NCI-H2171 treated with DMSO at 0.1 percent for 48 hours (cell line): ENCODE measurements at places on chromosomes 13 and 19.

- no peak for DNase-seq
Measured at GRCh38 chr19:18264971-18265540, 9.2 kb downstream of the IQCN start.

DNA sequence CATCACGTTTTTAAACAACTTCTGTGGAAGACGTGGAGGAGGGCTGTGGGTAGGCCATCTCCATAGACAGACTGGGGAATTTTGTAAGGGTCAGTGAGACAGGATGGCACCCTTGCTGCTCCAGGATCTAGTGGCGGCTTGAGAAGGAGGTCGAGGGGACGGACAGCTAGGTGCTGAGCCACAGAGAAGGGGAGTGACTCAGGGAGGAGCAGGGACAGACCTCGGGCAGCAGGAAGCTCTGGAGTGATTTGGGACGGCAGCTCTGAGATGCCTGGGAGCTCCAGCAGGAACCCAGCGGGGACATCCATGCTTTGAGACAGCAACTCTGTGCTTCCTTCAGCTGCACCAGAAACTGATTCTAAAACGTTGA lies 169.1 kb upstream of the SOX1 start:
- DNase-seq = no peak

DNA sequence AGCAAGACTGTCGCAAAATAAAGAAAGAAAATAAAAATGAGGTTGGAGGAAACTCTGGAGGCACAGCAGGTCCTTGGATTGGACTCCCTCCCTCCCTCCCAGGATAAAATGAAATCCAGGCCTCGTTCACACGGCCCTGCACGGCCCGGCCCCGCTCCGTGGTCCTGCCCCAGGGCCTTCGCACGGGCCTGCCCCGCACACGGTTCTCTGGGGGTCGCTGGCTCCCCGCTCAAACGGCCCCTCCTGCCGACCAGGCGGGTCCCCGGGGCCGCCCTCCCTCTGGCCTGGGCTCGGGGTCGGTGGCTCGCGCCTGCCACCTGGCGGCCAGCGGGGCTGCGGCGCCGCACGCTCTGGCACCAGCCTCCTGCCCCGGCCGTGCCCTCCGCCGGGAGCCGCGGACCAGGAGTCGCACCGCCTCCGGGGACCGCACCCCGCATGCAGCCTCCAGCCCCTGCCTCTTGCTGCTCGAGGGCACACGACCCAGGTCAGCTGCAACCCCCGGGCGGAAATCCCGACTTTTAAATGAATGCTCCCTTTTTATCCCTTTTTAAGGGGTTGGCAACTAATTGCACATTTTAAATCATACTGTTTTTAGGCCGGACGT lies 1.5 kb upstream of the WDR18 start:
- peak; percentile 58 for DNase-seq

DNA sequence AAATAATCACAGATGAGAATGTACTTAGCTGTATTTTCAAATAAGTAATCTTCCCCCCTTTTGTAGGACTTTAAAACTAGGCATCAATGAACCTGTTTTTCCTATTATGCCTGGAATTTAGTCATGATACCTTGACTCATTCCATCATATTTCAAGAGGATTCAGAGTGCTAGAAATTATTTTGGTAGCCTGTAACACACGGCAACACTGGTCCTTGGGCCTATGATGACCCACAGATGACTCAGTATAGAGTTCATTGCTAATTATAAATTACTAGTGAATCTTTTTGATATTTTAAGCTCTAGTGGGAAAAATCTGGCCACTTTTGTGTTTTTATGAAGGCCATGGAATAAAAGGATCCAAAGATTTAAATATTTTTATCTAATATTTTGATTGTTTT lies 26.0 kb upstream of the GARRE1 start:
- no peak for DNase-seq

DNA sequence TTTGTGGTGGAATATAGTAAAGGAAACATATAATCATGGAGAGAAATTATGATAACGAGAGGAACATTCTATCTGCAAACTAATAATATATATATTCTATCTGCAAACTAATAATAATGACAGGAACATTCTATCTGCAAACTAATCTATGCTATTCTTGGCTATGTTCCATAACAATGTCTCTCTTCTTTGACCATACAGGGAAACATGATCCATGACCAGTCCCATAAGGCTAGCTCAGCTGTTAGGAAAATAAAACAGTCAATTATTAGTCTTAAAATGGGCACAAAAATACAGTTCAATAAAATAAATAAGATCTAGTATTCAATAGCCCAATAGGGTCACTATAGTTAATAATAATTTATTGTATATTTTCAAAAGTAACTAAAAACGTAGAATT lies 707.8 kb upstream of the PCDH20 start:
- no peak for DNase-seq

DNA sequence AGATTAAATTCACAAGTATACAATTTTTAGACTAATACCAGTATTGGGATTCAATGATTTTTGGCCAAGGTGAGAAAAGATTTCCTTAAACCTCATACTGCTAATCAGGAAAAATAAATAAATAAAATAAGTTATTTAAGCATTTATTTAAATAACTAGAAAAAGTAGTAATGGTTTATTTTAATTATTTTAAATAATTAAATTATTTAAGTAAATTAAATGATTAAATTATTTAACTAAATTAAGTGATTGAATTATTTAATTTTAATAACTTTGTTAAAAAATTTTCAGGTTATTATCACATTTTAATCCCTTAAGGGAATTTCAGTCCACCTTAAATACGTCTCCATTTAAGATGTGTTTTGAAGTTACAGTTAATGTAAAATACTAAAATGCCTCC lies 1831.5 kb upstream of the MIR17HG start:
- DNase-seq = no peak

DNA sequence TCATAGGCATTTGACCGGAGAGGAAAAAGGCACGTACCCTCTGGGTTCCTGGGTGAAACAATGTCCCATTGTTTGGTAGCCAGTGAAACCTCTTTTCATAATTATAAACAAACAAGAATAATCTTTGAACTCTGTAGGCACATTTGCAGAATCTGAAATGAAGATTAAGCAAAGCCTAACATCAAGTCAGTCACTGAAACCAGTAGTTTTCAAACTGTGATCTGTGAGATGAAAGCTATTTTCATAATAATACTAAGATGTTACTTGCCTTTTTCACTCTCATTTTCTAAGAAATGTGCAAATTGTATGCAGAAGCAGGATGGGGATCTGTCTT lies 105.4 kb downstream of the WDFY2 start:
- no peak for DNase-seq

GRCh38 chr19:41746593-41747227 lies 8.6 kb upstream of the CEACAM6 start:
- peak; percentile 9 for DNase-seq

DNA sequence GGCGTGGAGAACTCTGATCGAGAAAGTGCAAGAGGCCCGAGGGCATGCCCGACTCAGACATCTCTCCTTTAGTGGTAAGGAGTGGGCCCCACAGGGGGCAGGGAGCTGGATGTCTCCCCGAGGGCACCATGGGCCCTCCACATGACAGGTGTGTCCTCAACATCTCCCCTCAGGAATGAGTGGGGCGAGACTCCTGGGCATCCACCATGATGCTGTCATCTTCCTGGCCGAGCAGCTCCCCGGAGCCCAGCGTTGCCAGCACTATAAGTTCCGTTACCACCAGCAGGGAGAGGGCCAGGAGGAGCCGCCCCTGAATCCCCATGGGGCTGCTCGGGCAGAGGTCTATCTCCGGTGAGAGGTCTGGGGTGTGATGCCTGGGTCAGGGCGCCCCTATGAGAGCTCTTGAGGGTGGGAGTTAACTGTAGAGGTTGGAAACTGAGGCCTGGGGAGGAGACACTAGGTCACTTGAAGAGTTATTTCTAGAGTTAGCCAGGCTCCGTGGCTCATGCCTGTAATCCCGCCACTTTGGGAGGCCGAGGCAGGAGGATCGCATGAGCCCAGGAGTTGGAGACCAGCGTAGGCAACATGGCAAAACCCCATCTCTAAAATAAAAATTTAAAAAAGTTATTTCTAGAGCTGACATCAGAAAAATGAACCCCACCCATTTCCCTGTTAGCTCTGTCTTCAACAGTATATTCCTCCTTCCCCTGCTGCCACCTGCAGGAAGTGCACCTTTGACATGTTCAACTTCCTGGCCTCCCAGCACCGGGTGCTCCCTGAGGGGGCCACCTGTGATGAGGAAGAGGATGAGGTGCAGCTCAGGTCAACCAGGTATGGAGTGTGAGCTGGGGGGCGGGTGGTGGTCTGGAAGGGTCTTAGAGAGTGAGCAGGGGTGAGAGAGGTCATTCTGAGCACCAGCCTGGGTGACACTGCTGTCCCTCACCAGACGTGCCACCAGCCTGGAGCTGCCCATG lies 5.1 kb downstream of the IGFLR1 start:
- DNase-seq = no peak

- no peak for DNase-seq
Measured at GRCh38 chr13:32838945-32839344, 177.3 kb upstream of the KL start.

DNA sequence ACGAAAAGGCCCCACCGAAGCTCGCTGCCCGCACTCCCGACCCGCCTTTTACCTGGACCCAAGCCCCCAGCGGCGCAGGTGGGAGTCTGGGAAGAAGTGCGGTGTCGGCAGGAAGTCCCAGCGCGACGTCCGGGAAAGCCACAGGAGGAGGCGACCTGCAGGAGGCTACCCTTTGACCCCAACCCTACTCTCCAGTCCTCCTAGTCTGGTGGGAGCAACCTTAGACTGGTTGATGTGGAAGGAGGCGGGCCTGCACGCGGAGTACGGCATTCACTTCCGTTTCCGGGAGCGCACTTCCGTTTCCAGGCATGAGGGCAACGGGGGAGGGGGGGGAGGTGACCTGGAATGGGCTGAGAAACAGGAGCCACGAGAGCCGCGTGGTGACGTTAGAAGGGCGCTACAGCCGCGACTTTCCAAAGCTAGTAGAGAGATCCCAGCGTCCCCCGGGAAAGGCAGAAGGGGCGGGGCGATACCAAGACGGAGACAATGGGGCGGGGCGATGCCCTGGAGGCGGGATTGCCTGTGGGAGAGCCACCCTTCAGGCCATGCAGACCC lies 28.5 kb downstream of the ZNF266 start:
- DNase-seq = peak; percentile 94

- no peak for DNase-seq
Measured at GRCh38 chr19:46492841-46493235, 2.8 kb downstream of the PNMA8B start.

- DNase-seq = no peak
Measured at GRCh38 chr13:20401531-20401930, 124.1 kb downstream of the CRYL1 start.

- DNase-seq = no peak
Measured at GRCh38 chr13:23203516-23203915, 22.7 kb downstream of the SGCG start.

DNA sequence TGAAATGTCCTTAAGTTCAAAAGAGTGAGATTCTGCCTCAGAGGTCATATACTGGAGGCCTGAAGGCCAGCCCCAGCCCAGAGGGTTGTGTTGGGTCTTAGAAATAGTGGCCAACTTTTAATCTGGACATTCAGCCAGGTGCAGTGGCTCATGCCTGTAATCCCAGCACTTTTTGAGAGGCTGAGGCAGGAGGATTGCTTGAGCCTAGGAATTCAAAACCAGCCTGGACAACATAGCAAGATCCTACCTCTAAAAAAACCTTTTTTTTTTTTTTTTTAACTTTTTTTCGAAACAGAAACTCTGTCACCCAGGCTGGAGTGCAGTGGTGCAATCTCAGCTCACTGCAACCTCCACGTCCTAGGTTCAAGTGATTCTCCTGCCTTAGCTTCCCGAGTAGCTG lies 15.5 kb downstream of the DPF1 start:
- DNase-seq = no peak

DNA sequence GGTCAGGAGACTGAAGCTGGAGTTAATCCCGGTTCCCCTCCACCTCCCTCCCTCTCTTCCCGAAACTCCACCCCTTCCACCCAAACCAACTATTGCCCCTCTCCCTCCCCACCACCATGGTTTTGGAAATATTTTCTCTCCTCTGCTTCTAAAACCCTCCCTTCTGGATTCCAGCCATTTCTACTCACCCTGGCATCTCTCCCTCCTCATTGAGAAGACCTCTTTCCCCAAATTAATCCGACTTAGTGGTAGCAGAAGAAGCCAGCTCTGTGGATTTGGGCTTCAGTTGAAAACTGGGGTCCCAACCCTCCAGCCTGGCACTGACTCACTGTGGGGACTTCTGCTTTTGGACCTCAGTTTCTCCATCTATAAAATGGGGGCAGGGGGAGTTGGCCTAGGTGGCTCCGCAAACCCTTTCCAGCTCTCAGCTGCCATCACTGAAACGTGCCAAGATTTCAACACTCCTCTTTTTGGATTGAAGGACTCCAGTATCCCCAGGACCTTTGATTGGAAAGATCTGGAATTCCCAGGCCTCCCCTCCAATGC lies 1.6 kb downstream of the GPR4 start:
- no peak for DNase-seq

DNA sequence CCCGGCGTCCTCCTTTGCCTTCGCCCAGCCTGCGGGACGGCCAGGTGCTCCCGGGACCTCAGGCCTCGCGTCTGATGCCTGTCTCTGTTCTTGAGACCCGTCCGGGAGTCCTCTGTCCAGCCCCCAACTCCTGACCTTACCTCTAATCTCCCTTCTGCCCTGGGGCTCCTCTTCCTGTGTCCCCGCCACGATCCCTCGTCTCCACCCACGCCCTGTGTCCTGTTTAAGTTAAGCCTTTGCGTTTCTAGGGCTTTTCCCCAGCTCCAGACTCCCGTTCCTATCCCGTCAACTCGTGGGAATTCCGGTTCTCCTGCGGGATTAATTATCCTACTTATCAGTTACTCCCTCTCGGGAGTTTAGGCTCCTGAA lies 686 bp downstream of the LENG8 start:
- no peak for DNase-seq

GRCh38 chr13:81393721-81394120 lies 1052.8 kb upstream of the SPRY2 start:
- DNase-seq = no peak

DNA sequence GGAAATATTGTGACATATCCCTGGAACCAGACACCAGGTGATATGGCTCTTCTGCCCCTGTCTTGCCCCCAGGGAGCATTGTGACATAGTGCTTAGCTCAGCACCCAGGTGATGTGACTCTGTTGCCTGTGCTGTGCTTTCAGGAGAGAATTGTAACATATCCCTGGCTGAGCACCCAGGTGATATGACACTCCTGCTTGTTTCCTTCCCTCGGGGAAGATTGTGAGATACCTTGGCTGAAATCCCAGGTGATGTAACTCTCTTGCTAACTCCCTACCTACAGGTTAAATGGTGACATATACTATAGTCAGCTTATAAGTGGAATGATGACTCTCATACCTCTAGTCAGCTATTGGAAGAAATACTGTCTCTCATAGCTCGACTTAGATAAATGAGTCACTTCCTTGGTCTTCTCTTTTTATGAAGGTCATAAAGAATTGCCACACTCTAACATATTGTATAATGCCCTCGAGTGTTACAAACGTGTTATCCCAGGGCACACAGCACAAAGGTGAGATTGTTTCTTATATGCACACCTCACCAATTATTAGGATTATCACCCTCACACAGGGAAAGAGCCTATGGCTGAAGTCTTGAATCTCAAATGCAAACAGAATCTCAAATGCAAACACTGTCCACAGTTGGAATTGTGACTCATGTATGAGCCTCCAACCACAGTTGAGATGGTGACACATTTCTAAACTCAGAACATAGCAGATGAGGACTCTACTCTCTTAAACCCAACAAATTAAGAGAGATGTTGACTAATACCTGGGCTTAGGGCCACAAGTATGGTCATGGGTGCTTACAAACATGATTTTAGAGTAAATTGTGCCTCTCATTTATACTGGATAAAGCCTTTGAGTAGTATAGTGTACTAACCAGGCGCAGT lies 32.7 kb upstream of the ZNF254 start:
- no peak for DNase-seq

GRCh38 chr13:46622630-46623256 lies 69.8 kb downstream of the LRCH1 start:
- peak; percentile 91 for DNase-seq
